Gastroesophageal sphincter (tissue), 4 donors: ENCODE measurements at places on chromosomes 1 and 21. TPM values are rescaled to one million over a fixed set of nuclear protein-coding genes. Genes with fewer than 3 reads are reported as not detected.
A peak's percentile ranks its signal among the peaks of the same experiment; 100 is the strongest.

- no peak for ATAC-seq
These were observed 43.0 kb downstream of the UBE2U start for GRCh38 chr1:64246294-64246917.

GRCh38 chr1:15110128-15110866, 43.2 kb upstream of the TMEM51 start:
- no peak for ATAC-seq

CRP gene
- total RNA-seq, result 0.27 TPM

GBP6 gene
- total RNA-seq, result not detected

GRCh38 chr1:16367258-16367967, 371 bp downstream of the SZRD1 start:
- peak; percentile 85 for ATAC-seq

- ATAC-seq, result no peak
These were observed 12.3 kb downstream of the ZMPSTE24 start for GRCh38 chr1:40270152-40270834.

- no peak for ATAC-seq
These were observed 39.9 kb downstream of the ODF2L start for GRCh38 chr1:86356247-86356646.

SPOCD1 gene
- total RNA-seq, result 1.3 TPM

DNA sequence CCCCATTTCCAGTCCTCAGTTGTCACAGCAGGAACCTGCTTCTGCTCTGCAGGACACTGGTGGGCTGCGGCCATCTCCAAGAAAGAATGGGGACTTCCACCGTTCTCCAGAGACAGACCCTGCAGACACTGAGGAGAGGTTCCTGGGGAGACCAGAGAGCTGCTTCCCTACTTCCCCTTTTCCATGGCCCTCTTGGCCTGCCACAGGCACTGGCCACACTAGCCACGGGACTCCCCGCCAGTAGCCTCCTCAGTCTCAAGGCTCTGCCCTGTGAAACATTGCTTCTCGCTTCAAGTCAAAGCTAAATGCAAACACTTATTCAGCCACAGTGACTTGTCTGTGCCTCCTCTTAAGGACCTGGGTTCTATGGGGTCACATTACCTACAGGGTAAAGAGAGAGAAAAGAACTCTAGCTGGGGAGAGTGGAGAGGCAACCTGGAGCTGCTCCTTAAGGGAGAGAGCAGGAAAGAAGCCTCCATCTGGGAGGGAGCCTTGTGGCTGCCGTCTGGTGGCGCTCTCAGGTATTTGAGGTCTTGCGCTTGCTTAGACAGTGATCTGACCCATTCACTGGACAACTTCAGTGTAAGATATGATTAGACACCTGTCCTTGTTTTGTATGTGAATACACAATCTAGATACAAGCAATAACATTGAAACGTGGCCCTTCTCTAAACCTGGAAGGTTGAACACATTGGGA, 5.4 kb upstream of the SLAMF8 start:
- ATAC-seq, result no peak

HSD11B1 gene
- 12.6 TPM for total RNA-seq

GRCh38 chr1:20484519-20485462, 1.2 kb downstream of the CAMK2N1 start:
- ATAC-seq, result no peak

DNA sequence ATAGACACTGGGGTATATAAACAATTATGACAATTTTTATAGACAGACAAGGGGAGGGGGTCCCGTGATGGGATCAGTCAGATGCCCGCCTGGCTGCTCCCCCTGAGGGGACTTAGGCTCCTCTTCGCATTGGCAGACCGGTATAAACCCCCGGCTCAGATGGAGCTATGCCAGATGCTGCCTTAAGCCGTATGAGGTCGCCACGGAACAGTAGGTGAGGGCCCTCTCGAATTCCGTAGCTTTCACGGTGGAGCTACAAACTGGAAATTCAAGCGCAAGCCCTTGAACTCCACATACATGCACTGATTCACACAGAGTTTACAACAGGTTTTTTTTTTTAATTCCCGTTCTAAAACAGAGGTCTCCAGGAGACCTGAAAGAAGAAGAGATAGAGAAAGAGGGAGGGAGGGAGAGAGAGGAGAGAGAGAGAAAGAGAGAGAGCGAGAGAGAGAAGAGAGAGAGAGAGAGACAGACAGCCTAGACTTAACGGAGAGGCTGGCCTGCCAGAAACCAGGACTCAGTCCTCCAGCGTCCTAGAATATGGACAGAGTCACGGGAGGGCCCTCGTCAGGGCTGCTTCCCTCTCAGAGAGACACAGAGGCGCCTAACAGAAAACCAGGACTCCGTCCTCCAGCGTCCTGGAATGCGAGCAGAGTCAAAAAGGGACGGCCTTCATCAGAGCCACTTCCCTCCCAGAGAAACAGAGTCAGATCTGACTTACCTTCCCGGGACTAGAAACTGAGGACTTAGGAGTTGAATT, 24.4 kb upstream of the TMEM54 start:
- peak; percentile 60 for ATAC-seq

GRCh38 chr1:23699280-23700179, 7.9 kb downstream of the RPL11 start:
- ATAC-seq, result no peak

NRDC gene
- total RNA-seq, result 61.1 TPM

FCRL3 gene
- total RNA-seq, result 0.35 TPM

DNA sequence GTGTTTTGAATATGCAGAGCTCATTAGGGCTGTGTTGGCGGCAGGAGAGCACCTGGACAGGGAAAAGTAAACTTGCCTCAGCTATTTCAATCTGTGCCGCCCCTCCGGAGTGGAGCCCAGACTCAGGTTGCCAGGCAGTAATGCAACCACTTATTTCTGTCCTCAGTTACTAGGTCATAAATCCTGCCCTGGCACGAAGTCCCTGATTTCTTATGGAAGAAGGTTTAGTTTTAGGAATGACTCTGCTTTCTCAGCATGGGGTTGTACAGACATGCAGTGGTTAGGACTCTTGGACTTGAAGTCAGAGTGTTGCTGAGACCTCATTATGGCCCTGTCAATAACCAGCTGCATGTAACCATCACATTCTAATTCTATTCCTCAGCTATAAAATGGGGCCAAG, 98.3 kb upstream of the FGGY start:
- no peak for ATAC-seq
